ENCODE measurements at places on chromosomes 16 and 17. TPM values are rescaled to one million over a fixed set of nuclear protein-coding genes. Genes with fewer than 3 reads are reported as not detected.

The SLC52A1 gene
- total RNA-seq, result 0.19 TPM

The UQCRC2 gene
- total RNA-seq, result 199 TPM

DNA sequence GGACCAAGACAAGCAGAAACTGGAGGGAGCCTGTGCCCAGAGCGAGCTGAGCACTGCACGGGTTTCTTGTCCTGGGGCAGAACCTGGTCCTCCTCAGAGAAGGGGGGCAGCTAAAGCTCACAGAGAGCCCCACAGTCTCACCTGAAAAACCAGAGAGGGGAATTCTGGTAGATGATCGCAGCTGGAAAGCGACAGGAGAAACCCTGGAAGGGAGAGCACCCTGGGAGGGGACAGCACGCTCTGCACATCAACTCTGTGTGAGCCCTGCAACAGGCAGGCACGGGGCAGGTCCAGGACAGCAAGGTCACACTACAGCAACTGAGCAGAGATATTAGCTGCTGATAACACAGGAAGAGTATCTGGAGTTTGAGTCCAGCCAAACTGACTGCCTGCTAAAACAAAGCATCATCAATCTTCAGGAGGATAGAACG lies 18.2 kb downstream of the ZCCHC14 start:
- H3K36me3 ChIP-seq, result no peaks in the 10 kb centered on the region
- H3K4me3 ChIP-seq, result no peak overlapping the region
- H3K4me1 ChIP-seq, result no peaks in the 10 kb centered on the region
- DNase-seq, result no peak
- H3K27me3 ChIP-seq, result no peaks in the 10 kb centered on the region
- no peak overlapping the region for H3K27ac ChIP-seq

DNA sequence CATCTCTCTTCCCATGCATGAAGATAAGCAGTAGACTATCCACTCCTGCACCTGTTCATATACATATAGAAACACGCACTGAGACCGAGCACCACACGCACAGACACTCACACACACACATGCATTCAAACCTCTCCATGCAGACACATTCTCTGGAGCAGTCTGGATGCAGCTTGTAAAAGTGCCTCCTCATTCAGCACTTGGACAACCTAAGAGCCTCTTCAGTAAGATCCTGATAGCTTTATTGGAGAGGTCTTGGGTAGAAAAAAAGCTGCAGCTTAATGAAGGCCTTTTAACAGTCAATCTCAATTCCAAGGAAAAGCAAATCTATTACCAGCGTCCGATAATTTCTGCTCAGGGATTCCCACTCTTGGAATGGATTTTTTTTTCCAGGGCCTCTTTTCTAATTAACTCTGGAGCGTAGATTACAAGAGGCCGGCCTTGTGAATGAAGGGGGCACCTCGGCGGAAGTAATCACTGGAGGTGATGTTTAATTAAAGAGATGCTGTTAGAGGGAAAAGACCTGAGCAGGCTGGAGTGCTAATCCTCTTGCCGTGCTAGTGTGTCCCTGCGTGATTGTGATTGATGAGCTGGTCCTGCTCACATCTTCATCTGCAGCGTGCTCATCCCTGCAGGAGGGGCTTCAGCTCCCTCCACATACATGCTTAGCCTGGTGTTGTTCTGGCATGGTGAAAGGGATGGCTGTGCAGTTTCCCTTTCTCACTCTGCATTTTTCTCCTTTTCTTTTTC lies 155.1 kb downstream of the RBFOX1 start:
- no peak for DNase-seq
- no peaks in the 10 kb centered on the region for H3K36me3 ChIP-seq
- H3K4me1 ChIP-seq, result no peaks in the 10 kb centered on the region
- H3K27ac ChIP-seq, result no peak overlapping the region

DNA sequence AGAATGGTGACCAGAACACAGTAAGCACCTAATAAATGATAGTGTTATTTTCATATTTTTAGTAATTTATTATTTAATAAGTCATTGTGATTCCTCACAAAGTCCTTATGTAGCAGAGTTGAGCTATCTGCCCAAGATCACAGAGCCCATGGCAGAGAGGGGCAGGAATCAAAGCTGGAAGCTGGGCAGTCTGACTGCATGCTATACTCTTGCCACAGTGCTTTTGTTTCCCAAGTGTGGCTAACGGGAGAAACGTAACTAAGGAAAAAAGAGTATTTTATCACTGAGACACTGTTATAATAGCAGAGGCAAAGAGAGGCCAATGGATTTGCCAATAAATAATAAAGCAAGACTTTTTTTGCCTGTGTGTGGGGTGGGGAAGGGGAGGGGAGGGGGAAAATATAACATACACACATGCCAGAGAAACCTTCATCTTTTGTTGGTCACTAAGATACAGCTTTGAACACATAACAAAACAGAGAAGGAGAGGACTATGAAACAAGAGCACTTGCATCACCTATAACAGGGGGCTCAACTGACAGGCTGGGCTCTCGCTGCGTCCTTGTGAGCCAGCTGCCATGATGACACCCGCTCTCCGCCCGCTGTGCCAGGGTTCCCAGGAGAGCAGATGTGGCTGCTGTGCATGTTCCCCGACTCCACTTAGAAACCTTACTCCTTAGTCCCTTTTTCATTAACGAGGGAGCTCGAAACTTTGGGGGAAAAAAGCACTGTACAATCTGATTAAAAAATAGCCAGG lies 10.1 kb downstream of the CSNK2A2 start:
- H3K27ac ChIP-seq, result no peak overlapping the region
- no peaks in the 10 kb centered on the region for H3K27me3 ChIP-seq
- DNase-seq, result no peak

DNA sequence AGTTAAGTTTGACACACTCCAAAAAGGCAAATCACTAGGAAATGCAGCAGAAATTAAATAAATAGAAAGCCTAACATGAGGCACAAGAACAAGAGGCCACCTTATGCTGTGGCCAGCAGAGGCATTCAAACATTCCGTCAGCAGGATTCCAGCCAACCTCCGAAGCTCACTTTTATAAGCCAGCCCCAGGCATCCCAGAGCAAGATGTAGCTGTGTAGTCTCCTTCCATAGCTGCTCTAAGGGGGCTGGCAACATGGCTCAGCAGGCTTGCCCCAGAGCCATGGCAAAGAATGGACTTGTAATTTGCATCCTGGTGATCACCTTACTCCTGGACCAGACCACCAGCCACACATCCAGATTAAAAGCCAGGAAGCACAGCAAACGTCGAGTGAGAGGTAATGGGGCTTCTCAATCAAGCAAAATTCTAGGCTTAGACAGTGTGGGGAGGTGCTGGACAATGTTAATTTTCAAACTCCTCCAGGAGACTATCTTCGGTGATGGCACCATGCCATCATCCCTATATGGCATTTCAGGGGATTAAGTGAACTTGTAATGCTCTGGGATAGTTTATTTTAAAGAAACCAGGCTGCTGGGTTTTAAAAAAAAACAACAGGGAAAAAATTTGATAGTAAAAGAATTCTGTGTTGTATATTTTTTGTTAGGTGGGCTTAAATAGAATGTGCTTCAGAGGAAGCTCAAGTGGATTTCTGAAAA lies at the start of gene CLEC3A:
CLEC3A (plus strand) TSS at position 202 of the 714 bp plus-strand sequence; CDS start at position 281, 79 bp downstream.
- no peak for DNase-seq
- H3K27ac ChIP-seq, result no peak within 1 kb of the TSS
- H3K27me3 ChIP-seq, result no peaks in the 10 kb centered on the region
- H3K4me3 ChIP-seq, result no peak within 1 kb of the TSS

All from kidney (tissue), 22 donors.